ENCODE measurements at places on chromosomes 1 and 21. TPM values are rescaled to one million over a fixed set of nuclear protein-coding genes. Genes with fewer than 3 reads are reported as not detected.

The PRDM16 gene
- total RNA-seq = 0.66 TPM

- DNase-seq = no peak
Measured at GRCh38 chr1:12163210-12163609, 3.6 kb upstream of the TNFRSF1B start.

DNA sequence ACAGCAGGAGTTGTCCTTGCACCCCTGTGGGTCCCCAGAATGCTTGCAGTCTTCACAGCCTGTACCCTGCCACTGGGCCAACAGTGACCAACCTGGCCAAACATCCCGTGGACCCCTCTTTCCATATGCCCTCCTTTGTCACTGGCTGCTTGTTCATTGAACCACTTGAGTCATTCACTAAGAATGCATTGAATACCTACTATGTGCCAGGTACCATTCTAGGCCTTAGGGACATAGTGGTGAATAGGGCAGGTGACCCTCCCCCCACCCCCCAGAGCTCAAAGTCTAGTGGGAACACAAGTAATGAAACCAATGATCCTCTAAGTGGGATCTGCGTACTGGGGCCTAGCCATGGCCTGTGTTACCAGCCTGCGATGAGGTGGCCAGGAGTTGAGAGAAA, 28.2 kb downstream of the PIGP start:
- DNase-seq = no peak

- peak; percentile 72 for DNase-seq
Measured at GRCh38 chr1:155277902-155278688, 832 bp downstream of the HCN3 start.

- peak; percentile 49 for DNase-seq
Measured at GRCh38 chr1:14737561-14738094, 139.1 kb downstream of the KAZN start.

DNA sequence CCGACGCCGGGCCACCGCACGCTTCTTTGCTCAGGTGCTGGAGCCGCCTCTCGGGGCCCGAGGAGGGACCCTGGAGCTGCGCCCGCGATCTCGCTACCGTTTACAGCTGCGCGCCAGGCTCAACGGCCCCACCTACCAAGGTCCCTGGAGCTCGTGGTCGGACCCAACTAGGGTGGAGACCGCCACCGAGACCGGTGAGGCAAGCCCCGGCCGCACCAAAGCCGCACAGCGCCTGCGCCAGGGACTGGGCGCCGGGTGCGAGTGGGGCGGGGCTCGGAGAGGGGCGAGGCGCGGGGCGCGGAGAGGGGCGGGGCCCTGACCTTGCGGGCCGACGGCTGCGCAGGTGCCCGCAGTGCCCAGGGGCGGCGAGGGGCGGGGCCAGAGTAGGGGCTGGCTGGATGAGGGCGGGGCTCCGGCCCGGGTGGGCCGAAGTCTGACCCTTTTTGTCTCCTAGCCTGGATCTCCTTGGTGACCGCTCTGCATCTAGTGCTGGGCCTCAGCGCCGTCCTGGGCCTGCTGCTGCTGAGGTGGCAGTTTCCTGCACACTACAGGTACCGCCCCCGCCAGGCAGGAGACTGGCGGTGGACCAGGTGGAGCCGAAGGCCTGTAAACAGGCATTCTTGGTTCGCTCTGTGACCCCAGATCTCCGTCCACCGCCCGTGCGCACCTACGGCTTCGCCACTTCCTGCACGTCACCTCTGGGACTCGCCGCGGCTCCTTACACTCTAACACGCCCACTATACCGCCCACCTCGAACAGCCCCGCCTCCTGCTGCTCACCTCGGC, 9.8 kb upstream of the CDC20 start:
- DNase-seq = peak; percentile 59

DNA sequence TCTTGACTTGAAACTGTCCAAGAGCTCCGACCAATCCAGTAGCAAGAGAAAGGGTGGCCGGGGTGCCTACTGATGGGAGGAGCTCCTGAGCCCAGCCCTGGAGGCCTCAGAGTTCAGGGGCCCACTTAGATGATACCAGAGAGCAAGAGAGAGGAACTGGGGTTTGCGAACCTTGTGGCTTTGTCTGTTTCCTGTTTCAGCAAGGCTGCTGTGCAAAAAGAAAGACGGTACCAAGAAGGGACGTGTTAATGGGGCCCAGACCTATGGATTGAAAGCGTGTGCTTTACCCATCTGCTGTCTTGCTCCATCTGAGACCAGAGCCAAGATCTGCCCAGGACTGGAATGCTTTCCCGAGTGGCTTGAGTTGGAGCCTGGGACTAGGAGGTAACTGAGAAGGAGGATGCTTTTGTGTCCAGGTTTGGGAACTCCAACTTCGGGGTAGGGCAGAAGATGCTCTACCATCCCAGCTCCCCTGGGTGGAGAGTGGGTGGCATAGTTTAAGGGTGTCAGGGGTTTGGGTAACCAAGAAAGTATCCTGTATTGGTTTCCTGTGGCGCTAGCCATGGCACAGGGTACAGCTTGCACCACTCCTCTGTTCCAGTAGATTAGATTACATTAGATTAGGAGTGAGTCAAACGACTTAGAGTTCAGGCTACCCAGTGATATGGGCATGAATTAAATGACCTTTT, at the start of gene TRAF3IP3:
TSS of gene TRAF3IP3 (plus strand) at position 128 of the 689 bp plus-strand sequence. CDS start 3,987 bp downstream, outside the sequence.
- peak; percentile 62 for DNase-seq

The HEYL gene
- 19.5 TPM for total RNA-seq

The KIRREL1 gene
- 26.2 TPM for total RNA-seq

DNA sequence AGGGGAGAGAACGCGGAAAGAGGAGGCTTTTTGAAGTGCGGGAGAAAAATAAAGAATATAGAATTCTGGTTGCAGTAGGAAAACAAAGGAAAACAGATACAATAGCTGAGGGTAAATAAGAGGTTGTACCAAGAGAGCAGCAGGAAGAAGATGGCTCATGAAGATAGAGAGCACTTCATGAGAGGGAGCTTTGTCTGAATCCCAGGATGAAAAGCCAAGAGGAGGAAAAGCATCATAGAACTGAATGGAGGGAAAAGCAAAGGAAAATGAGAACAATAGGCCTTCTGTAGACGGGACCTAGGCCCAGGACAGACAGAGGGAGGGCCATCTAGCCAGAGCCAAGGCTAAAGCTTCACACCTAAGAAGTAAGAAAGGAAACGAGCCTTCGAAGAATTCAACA, 49.5 kb downstream of the ATP6V1G3 start:
- no peak for DNase-seq

DNA sequence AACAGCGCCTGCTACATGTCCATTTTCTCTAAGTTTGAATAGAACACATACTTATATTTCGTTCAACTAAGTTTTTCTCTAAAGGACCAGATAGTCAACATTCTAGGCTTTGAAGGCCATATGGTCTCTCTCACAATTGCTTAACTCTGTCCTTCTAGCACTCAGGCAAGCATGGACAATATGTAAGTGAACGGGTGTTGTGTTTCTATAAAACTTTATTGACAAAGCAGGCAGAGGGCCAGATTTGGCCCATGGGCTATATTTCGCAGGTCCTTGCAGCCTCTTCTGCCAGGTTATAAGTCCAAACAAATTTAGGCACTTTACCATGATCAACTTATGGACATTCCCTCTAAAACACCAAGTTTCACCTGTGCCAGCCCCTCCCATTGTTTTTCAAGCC, 21.1 kb downstream of the KLHDC7A start:
- DNase-seq = no peak

The PRELP gene
- 1.5 TPM for total RNA-seq

DNA sequence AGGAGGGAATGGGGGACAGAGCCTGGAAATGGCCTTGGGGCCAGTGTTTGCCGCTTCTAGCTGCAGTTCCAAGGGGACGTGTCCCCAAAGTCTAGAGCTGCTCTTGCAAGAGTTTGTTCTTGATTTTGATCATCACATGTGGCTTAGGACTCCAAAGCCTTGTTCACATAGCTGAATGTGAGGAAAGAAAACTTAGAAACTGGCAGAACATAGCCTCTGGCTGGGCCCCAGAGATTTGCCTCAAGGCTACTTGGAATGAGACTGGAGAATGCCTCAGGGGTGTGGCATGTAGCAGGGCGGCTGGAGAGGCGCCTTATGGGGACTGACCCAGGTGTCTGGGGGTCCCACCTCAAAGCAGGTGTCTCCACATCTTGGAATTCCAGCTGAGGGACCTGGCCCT, 2.3 kb downstream of the PDXK start:
- no peak for DNase-seq

The SEMA4A gene
- total RNA-seq = 2.5 TPM

The CA6 gene
- not detected for total RNA-seq

GRCh38 chr1:97877307-97877706, 43.5 kb downstream of the DPYD start:
- no peak for DNase-seq

GRCh38 chr1:212287261-212287895, 2.2 kb downstream of the PPP2R5A start:
- DNase-seq = peak; percentile 22

DNA sequence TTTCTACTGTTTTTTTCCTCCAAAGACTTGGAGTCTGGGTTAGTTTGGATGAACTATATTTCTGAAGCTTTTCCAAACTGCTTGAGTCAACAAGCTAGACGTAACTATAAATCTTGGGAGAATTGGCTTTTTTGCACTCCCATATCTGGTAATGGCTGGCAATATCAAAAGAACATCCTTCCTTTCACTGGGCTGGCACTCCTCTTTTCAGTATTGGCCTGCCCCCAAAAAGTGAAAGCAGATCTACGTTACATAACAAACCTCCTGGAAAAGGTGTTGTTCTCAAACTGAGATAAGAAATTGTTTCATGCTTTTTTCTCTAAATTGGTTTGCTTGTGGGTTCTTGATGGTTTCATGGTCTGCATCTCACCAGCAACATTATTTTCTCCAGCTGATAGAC, 499.3 kb downstream of the NEGR1 start:
- DNase-seq = peak; percentile 39

GRCh38 chr21:36654324-36654723, 44.6 kb upstream of the SIM2 start:
- no peak for DNase-seq

The PTGFRN gene
- 127 TPM for total RNA-seq

GRCh38 chr1:227685807-227686206, 49.3 kb downstream of the JMJD4 start:
- no peak for DNase-seq

DNA sequence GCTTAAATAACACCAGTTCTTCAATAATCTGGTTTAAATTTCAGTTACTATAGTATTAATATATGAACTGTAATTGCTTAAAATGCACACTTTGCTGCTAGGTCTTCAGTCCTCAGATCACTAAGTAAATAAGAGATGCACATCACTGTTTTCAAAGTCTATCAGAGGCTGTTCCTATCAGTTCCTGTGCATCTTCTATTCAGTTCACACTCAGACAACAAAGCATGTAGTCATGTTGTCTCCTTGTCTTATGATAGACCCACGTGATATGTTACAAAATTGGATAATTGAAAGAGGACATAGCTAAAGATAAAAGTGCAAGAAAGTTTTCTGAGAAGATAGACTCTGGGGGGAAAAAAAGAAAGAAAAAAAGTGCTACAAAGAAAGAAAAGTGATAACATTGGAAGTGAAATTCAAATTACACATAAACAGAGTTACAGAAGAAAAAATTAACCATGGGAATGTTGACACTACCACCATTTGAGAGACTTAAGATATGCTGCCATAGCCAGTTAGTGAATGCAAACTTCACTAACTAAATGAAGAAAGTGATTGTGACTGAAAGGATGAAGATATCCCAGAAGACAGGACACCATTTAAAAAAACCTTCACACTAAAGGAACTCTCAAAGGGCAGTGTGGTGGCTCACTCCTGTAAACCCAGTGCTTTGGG, 33.9 kb upstream of the TSNAX start:
- no peak for DNase-seq

GRCh38 chr1:24319312-24319863, at the start of gene GRHL3:
GRHL3 (plus strand) TSS chr1:24319357; CDS start chr1:24319552, 195 bp downstream.
- no peak for DNase-seq

The GBP5 gene
- 0.44 TPM for total RNA-seq

GRCh38 chr1:222691016-222691415, 21.3 kb downstream of the AIDA start:
- DNase-seq = no peak

- DNase-seq = peak; percentile 57
Measured at GRCh38 chr1:183735069-183735860, 69.7 kb upstream of the RGL1 start.

All from muscle of leg (tissue), 16 donors.